ENCODE measurements at places on chromosomes 2 and 18.

GRCh38 chr2:224925061-224925809 lies 117.0 kb downstream of the DOCK10 start:
- DNase-seq, result no peak

DNA sequence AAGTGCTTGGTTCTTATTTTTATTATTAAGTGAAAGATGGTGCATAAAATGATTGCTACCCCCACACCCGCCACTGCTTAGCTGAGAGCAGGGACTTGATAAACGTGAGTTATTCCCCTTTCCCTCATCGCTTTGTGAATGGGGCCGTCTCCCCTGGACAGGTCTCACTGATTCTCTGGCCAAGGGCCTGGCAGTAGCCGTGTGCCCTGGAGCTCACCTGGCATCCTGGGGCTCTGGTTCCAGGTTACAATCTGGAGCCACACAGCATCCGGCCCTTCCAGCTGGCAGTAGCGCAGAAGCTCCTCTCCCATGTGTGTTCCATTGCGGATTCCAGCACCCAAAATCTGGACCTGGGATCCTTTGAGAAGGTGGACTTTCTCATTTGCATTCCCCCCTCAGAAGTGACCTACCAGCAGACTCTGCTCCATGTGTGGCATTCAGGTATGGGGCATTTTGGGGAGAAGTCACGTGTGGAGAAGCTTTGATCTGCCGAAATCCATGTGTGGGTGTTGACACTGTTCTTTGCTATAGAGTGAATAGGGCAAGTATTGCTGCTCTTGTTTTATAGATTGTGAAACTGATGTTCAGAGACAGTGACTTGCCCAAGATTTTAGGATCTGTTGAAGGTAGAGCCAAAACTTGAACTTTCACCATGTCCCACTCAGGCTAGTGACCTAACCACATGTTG lies 63.8 kb downstream of the GREB1 start:
- DNase-seq, result no peak

DNA sequence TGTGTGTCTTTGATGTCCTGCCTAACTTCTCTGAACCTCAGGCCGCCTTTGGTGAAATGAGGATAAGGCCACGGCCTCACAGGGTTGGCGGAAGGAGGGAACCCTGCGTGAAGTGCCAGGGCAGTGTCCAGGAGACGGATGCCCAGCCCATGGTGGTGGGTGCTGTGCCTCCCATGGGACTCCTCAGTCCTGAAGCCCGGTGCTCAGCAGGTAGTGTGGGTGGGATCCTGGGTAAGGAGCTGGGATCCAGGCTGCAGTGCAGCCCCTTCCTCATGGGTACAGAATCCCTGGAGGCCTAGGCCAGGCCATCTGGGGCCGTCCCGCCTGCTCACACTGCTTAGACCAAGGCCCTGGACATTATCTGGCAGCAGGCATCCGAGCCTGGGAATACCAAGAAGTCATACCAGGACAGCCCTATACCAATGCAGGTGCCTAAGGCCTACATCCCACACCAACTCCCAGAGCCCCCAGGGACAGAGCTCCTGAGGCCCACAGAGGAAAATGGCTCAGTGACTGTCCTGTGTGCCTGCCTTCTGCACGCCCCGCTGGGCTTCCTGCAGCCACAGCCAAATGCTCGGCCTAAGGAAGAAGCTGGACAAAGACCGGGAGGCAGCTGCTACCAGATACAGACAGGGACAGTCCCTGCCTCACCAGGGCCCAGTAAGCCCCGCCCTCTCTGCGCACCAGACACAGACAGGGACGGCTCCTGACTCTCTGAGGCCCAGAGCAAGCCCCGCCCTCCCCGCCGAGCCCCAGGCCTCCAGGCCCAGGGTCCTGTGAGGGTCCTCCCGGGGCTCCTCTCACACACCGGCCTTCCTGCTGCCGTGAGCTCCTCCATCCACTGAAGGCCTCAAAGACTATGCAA lies 78.0 kb downstream of the NDUFA10 start:
- DNase-seq, result no peak

DNA sequence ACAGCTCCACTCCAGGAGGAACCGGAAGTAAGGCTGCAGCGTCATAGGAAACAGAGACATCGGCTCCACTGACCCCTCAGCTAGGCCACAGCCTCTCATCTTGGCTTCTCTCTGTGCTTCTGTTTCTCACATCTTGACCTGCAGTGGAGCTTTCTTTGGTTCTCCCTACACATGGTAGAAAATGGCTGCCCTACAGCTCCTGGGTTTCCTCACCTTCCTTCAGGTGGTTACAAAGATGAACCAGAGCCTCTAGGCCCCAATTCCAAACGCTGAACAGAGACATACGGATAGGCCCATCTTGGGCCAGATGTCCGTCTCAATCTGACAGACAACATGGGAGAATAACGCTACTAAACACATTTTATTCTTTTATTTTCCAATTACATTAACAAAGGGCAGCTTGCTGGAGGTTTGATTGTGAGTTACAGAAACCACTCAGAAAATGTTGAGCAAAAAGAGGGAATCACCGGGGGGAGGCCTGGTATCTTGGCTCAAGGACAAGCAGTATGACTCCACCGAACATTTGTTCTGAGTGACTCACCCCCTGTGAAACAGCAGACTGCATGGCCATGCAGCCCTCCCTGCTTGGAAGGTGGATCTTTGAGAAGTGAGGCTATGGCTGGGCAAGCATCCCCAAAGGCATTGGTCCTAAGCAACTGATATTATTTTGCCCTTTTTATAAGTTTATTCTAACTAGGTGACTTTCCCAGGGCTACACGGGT lies 303.5 kb downstream of the CDCA7 start:
- no peak for DNase-seq

DNA sequence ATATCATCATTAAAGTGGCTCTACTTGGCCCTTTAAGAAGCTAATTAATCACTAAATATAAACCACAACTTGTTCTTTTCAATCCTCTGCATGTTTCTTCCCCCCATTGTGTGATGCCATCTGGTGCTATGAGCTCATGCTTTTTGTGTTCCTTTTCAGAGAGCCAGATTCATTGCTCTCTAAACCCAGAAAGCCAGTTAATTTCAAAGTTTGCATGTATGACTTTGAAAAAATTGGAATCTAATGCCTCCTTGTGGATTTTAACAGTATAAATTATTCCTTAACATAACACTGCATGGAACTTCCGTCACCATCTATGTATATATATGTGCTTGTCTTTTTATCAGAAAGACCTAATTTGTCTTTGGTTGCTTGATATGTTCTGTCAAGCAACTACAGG lies 31.1 kb downstream of the TMEM178A start:
- DNase-seq, result no peak

DNA sequence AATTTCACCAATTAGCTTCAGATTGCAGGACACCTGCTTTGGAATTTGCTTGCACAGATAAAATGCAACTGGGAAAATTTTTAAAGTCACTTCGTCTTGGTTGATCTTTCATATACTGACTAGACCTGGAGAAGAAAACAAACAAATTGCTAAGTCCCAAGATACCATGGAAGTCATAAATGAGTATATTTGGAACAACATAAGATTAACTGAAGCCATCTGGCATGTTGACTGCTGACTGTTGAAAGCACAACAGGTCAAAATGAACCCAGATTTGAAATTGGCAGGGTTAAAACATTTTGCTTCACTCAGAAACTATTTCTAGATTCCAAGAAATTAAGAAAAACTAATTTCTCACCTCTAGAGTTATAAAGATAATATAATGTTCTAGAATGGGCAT lies 470.7 kb downstream of the LPIN1 start:
- no peak for DNase-seq

DNA sequence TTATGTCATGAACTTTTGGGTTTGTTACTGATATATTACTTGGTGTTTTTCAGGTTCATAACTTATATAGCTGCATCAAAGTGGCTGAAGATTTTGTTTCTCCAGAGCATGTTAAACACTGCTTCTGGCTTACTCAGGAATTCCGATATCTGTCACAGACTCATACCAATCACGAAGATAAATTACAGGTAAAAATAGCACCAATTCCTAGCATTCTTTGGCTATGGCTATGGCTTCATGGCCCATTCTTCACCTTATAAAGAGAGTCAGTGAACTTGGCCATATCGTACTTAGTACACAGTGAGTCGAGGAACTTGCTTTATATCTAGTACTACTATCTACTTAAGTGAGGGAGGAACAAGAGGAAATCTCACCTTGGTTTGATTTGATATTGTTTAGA lies 49.9 kb downstream of the KDM3A start:
- no peak for DNase-seq

DNA sequence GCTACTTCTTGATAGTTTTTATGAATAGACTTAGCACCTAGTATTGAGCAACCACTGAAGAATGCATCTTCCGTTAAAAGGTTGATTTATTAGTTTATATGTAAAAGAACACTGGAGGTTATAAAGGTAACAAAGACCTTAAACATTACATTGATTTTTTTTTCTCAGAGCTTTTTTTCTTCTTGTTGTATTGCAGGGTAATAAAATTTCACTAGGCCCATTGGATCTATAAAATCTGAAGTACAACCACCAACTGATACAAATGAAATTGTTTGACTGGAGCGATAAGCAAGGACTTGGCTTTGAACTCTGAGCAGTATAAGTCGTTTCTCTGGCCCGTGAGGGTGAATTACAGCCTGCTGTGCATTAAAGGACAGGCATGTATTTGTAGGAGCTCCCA lies 344.0 kb downstream of the LRRTM1 start:
- no peak for DNase-seq

GRCh38 chr18:67080601-67081000 lies 435.9 kb downstream of the DSEL start:
- no peak for DNase-seq

DNA sequence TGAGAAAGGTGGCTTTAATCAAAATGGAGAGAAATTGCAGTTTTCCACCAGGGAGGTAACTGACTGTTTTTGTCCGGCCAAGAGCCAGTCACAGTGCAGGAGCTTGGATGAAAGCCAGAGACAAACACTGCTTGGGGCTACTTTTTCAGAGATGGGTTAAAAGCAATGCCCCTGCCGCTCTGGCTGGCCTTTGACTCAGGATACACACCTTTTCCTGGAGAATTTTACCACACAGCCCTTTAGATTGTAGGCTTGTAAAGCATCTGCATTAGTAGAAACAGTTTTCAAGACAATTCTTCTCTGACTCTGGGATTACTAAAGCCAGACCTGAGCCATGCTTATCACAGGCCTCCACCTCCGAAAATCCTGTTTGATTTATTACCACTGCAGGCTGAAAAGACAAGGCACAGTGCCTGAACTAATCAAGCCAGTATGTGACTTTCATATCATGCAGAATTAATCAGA lies 79.7 kb downstream of the CCBE1 start:
- no peak for DNase-seq

DNA sequence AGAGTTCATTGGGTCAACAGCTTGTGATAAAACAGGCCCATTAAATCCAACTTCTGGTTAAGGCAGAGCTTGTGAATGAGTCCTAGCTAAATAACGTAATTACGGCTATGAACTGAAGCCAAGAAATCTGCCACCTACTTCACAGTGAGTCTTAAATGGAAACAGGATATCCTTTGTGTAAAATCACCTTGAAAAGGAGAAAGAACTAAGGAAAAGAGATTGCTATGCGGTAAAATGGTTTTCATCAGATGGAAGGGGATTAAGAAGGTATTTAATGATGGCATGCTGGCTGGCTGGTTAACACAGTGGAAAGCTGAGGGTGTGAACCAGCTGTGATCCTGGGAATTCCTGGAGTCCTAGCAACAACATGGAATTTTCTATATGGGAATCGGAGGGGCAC lies 156.6 kb downstream of the DOK6 start:
- DNase-seq, result no peak

- DNase-seq, result no peak
These were observed 221.3 kb upstream of the TMEFF2 start for GRCh38 chr2:192416060-192416459.

DNA sequence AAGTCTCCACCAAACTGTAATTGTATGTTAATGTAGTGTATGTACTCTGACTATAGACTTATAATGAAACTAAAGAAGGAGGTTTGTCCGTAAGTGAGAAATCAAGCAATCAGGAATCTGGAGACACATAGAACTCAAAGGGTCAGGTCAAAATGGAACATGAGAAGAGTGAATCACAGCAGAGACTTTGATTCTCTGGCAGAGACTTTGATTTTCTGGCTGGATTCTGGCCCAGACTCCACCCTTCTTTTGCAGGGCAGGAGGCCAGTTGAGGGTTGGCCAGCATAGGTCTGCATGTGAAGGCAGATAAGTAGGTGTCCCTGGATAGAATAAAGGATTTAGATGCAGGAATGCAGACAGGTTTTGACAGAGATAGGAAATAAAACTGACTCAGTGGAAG lies 11.0 kb upstream of the NCKAP5 start:
- no peak for DNase-seq

DNA sequence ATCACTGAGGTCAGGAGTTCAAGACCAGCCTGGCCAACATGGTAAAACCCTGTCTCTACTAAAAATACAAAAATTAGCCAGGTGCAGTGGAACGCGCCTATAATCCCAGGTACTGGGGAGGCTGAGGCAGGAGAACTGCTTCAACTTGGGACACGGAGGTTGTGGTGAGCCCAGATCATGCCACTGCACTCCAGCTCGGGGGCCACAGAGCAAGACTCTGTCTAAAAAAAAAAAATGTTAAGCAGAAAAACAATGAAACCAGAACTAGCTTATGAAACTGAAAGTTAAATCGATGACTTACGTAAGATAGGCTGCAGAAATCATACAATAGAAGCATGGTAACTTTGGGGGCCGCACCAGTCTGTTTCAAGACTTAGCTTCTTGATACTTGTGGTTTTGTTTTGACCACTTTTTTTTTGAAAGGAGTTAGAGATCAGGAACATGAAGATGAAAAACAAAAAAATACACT lies 6.2 kb upstream of the GPR155 start:
- DNase-seq, result peak; percentile 88

DNA sequence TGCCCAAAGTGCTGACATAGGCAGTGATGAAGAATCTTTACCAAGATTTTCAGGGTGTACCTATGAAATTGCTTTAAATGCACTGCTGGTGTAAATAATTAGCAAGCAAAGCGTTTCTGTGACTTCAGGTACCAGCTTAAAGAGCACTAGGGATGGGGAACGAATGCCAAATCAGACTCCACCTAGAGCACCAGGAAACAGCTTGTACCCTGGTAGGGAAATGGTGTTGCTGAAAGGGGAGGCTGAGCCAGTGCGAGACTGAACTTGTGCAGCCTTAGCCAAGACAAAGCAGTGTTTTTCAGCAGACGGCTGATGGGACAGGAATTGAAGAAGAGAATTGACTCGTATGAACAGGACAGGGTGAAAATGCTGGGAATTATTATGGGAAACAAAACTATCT lies 65.6 kb downstream of the TWSG1 start:
- no peak for DNase-seq

- DNase-seq, result no peak
These were observed 104.6 kb downstream of the ACKR3 start for GRCh38 chr2:236674238-236674637.

- no peak for DNase-seq
These were observed 539.6 kb downstream of the SATB2 start for GRCh38 chr2:198917926-198918720.

DNA sequence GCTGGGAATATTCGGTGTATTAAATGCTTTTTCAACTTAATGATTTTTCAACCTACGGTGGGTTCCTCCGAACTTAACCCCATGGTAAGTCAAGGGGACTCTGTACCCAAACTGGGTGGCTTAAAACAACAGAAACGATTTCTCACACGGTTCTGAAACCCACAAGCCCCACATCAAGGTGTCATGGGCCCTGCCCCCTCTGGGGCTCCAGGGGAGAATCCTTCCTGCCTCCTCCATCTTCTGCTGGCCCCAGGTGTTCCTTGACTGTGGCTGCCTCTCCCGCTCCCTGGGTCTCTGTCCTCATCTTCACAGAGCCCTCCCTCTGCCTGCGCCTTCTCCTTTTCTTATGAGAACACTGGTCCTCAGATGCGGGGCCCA lies 301.3 kb upstream of the SALL3 start:
- no peak for DNase-seq
